ENCODE measurements at places on chromosomes 11 and 22. TPM values are rescaled to one million over a fixed set of nuclear protein-coding genes. Genes with fewer than 3 reads are reported as not detected.

CRYBB2 gene
- total RNA-seq: not detected

YAP1 gene
- 203 TPM for total RNA-seq

CYP2R1 gene
- total RNA-seq: 5.9 TPM

PARVG gene
- total RNA-seq: 0.13 TPM

C11orf21 gene
- 0.07 TPM for total RNA-seq

PANX2 gene
- total RNA-seq: 2.1 TPM

Measured in smooth muscle cell of the pulmonary artery (primary cell).